ENCODE measurements at places on chromosomes 2 and 18.

DNA sequence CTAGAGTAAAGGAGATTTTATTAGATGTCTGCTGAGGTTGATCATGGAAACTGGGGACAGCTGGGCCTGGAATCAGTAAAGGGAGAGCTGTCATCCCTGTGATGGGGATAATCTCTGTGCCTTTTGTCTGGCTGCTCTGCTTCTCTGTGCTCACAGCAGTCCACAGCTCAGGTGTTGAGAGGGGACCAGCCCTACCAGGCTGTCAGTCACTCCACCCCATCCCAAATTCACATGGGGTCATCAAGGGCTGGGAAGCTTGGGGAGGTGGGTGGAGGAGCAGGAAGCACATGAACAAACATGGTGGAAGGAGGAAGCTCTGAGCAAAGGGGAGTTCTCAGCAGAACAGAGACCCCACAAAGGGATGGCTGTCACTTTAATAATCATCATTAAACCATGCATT, 13.7 kb upstream of the LRRFIP1 start:
- DNase-seq: no peak

GRCh38 chr2:28407131-28407975, 14.7 kb downstream of the FOSL2 start:
- DNase-seq: no peak

DNA sequence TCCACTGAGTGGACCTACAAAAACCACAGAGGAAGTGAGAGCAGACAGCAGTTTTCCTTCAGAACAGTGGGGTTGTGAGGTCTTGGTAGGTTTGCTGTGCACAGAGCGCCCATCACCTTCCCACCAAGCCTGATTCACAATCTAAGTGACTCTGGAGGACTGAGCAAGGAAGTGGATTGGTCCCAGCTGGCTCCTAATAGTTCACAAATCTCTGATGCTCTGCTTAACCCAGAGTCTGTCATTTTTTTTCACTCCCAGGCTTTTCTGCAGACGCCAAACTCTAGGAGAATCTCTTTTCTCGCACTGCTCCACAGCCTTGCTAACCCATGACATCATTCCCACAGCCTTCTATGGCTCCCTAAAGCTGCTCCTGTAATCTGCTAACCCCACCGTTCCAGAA, 280.4 kb downstream of the C1D start:
- no peak for DNase-seq

DNA sequence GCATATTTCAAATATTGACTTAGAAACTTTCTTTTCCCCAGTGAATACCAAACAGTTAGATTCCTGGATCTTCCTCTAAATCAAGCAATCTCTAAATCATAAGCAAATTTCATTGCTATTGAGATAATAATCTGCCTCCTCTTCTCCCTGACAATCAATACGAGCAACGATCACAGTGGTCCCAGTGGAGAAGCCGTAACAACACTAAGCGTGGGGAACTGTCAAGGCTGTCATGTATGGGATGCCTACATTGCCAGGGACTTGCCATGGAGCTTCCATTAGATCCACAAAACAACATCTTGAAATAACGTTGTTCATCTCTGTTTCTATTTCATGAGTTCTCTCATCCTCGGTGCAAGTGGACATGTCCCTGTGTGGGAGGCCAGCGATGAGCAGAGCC, 61.3 kb downstream of the SNTG2 start:
- DNase-seq: no peak

DNA sequence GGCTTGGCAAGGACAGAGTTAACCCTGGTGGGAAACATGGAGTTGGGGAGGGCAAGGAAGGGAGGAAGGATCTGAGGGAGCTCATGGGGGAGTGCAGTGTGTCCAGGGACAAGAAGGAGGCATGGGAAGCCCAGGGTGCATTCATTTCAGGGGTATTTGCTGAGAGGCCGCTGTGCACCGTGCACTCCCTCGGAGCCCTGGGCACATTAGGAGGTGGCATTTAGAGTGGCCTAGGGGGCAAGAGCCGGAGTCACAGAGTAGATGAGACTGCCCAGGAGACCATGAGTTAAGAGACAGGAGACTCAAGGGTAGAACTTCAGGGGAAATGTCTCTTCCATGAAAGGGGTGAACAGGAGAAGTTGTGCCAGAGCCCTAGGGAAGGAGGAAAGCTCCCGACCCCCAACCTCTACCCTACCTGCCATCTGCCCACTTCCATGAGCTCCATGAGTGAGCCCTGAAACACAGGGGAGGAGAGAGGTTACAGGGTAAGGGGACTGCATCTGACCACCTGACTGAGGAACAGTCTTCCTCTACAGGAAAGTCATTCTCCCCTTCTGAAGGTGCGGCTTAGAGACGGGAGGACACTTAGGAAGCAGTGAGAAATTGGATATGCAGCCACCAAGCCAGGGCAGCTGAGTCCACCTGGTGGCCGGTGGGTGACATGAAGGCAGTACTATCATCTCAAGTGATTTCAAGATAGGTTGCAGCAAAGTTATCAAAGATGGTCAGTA, 58.5 kb upstream of the COPS8 start:
- peak; percentile 34 for DNase-seq

DNA sequence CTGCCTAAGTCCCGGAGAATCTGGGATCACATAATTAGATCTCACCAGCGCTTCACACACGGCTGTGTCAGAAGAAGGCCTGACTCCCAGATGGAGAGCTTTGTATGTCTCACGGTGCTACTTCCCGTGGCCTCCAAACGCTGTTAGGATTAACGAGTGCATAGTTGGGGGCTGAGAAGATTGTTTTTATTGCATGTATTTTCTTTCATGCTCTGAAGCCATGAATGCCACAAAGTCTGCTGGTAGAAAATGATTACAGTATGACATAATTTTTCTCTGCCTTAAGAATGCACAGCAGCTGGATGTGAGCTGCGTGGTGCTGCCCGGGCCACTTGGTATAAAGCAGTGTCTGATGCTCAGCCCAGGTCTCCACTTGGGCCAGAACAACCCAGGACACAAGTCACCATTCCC, 166.5 kb downstream of the SEPTIN10 start:
- DNase-seq: peak; percentile 97

GRCh38 chr18:58979615-58980014, 114.9 kb downstream of the ZNF532 start:
- no peak for DNase-seq

GRCh38 chr2:3487432-3487831, 31.9 kb downstream of the ADI1 start:
- no peak for DNase-seq
